ENCODE measurements at places on chromosomes 2 and 18.

DNA sequence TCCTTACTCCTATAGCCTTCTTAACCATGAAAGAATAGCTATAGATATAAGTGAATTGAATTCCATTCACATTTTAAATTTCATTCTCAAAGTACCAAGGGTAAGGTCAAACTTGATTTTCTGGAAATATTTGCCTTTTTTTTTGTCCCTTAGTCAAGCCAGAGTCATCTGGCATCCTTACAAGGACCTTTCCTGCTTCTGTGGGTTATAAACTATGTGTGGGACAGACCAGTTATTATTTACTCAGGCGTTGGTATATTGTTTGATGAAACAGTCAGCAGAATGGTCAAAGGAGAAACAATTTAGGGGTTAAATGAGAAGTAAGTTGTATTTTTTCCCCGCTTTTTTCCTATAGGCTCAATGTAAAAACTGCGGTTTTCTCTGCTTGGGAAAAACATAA is 1103.2 kb upstream of the ZEB2 start:
- no peak for DNase-seq

DNA sequence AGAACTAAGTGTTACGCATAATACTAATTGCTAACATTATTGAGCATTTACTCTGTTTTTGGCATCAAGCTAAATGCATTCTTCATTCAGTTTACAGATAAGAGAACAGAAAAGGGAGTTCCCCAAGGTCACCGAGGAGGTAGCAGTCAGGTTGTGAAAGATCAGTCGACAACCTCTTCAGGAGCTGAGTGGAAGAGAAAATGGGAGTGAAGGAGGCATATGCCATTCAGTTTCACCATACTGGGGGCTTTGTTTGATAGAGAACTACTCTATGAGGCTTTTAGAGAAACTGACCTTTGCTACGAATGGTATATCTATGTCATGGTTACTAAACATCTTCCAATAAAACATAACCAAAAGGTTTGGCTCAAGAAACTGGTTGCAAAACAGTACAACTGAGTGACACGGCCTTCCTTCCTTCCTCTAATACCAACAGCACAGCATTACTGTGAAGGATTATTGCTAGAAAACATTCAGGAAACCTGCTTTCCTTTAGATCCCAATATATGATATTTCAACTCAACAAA is 112.1 kb downstream of the RBMS1 start:
- no peak for DNase-seq

DNA sequence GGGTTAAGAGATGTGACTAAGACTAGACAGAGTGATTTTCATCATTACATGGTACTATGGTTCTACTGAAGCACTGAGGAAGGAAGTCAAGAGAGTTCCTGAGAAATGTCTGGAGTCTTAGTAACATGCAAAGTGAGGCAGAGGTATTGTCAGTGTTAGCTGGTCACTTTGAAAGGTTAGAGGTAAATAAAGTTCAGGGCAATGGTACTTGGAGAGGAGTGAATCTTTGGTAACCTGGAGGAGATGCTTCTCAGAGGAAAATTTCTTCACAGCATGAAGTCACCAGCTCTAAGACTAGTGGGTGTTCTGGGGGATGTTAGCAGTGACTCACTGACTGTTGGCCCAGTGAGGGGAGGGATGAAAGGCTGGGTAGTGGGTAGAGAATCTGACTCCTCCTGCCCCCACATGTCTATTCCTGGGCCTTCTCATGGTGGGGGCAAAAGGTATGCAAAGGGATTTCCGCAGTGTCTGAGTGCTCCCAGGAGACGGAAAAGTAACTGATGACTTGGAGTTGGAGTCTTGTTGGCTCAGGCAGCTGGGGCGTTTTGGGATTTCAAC is 23.3 kb upstream of the IL1RN start:
- peak; percentile 35 for DNase-seq

GRCh38 chr2:144128130-144128746 is 391.7 kb downstream of the ZEB2 start:
- no peak for DNase-seq

GRCh38 chr2:27652341-27652740 is 11.1 kb downstream of the SUPT7L start:
- no peak for DNase-seq

- no peak for DNase-seq
Observed at GRCh38 chr2:97950329-97951154, 45.2 kb downstream of the TMEM131 start.

- no peak for DNase-seq
Observed at GRCh38 chr2:159093497-159093896, 125.1 kb downstream of the TANC1 start.

DNA sequence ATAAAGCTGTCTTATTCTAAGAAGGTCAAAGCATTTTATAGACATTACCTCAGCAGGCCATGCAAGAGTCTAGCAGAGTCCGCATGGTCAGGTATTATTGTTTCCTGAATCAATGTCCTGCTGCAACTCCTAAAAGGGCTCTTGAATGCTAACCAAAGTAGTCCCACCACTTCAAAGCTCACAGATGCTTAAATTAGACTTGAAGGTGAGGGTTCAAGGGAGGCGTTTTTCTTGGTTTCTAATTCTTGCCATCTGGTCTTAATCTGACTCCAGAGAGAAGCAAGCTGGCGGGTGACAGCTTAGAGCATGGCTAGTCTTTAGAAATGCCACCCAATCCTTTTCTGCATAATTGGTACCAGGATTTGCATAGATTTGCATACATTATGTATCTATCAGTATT is 226.3 kb downstream of the MREG start:
- no peak for DNase-seq

DNA sequence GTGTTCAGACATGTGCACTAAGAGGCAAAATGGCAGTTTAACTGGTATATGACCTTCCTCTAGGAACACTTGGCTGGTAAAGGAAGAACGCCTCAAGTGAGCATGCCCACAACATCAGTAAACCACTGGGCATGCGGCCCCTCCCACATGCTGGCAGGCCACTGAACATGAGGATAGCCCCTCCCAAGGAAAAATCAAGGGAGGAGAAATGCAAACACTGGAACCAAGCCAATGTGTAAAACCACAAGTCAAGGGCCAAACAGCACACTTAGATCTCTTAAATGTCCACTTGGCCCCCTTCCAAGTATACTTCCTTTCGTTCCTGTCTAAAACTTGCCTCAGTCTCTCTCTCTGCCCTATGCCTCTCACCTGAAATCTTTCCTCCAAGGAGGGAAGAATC is 980.8 kb downstream of the TSN start:
- no peak for DNase-seq

- DNase-seq: no peak
Observed at GRCh38 chr18:58687871-58688308, 16.6 kb downstream of the MALT1 start.

DNA sequence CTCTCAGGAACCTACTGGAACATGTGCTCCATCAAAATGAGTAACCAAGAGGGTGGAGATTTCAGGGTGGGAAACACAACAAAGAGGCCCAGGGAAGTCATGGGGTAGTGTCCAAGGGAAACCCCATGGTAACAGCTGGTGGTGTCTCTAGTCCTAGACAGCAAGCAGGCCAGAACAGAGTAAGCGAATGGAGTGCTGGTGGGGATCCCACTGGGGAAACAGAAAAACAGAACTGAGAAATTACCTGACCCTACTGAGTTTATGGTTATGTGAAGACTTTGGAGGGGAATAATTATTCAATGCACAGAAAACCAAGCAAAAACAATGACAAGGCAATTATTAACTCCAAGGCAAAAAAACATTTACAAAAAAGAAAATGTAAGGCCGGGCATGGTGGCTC is 16.9 kb downstream of the ERCC3 start:
- no peak for DNase-seq

DNA sequence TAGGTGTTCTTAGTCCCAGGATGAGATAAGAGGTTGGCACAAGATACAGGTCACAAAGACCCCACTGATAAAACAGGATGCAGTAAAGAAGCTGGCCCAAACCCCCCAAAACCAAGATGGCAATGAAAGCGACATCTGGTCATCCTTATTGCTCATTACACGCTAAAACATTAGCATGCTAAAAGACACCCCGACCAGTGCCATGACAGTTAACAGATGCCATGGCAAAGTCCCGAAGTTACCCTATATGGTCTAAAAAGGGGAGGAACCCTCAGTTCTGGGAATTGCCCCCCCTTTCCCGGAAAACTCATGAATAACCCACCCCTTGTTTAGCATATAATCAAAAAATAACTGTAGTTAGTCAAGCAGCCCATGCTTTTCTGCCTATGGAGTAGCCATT is 251.1 kb downstream of the SLC4A3 start:
- DNase-seq: no peak

GRCh38 chr2:168670478-168670877 is 132.0 kb upstream of the NOSTRIN start:
- DNase-seq: no peak

DNA sequence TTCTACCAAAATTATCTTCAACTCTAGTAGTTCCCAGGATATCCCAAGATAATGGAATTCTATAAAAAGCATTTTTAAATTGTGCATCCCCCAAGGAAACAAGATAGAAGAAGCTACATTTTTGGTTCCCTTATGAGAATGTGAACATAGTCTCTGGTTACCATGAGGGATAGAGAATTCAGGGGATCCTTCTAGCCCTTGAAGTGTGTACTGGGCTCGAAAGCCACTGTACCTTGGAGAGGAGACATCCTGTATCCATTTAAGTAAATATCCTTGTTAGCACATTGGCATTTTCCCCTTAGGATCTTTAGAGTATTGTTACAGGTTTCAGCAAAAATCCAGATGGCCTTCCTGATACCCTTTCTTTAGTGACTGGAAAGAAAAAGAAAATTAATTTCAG is 228.5 kb downstream of the RTP5 start:
- DNase-seq: no peak

DNA sequence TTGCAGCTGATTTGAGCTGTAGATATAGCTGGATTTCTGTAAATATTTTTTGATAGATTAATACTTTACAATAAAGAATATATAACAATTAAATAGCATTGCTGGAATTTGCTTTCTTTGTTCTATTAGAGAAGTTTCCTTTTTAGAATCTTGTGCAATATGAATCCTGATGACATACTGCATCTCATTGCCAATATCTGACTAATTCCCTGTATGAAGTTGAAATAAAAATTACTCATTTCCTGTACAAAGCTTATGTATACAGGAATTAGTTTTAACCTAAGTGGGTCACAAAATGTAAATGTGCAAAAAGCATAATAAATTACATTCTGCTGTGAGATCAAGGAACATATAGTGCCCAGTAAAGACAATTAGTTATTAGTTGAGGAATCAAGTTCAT is 72.8 kb upstream of the TMEFF2 start:
- no peak for DNase-seq

GRCh38 chr2:102226612-102227391 is 40.0 kb downstream of the IL1RL2 start:
- DNase-seq: no peak

GRCh38 chr2:172293952-172294351 is 133.4 kb upstream of the ITGA6 start:
- DNase-seq: no peak
